ENCODE measurements at places on chromosomes 1 and 21.

- DNase-seq = no peak
Observed at GRCh38 chr1:158611916-158612315, 6.8 kb downstream of the OR10Z1 start.

DNA sequence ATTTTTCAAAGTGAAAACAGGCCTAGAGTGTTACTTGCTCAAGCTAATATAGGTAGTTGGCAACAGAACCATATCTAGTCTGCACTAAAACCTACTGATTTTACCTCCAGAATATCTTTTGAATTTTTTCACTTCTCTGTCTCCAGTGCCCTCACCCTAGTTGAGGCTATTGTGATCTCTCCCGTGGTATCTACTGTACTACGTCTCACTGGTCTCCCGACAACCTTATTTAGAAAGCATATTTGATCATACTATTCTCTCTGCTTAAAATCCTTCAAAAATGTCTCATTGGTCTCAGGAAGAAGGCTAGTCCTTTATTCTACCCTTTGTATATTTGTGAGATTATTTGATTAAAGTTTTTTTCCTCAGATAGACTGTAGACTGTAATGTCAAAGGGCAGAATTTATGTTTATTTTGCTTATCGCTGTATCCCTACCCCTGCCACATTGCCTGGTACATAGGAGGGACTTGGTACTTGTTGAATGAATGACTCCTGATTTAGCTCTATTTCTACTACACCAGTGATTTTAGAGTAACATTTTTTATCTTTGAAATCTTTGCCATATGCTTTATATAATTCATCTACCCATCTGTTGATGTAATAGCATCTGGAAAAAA lies 135.5 kb upstream of the KIAA1614 start:
- DNase-seq = no peak

DNA sequence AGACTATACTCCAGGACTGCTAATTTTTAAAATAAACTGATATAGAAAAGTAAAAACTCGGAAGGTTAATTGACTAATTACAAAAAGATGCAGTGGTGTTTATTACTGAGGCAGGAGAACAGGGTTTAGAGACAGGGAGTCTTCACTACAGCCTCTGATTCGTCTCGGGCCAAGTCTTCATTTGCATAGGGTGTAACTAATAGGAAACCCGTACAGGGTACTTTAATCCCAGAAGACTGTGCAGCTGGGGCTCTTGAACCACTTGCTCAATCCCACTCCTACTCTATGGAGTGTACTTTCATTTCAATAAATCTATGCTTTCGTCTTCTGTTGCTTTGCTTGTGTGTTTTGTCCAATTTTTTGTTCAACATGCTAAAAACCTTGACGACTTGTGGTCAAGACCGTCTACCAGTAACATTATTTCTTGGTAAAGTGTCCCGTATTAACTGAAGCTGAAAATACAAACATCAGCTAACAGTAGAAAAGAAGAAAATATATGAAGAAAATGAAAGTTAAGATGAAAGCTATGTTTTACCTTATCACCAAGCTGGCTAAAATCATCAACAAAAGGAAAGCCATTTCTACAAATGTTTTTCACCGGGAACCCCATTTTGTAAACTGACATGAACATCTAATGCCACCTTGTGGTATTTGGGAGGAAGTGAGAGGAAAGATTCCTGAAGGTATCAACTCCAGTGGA lies 8.0 kb downstream of the SDHB start:
- DNase-seq = peak; percentile 47

DNA sequence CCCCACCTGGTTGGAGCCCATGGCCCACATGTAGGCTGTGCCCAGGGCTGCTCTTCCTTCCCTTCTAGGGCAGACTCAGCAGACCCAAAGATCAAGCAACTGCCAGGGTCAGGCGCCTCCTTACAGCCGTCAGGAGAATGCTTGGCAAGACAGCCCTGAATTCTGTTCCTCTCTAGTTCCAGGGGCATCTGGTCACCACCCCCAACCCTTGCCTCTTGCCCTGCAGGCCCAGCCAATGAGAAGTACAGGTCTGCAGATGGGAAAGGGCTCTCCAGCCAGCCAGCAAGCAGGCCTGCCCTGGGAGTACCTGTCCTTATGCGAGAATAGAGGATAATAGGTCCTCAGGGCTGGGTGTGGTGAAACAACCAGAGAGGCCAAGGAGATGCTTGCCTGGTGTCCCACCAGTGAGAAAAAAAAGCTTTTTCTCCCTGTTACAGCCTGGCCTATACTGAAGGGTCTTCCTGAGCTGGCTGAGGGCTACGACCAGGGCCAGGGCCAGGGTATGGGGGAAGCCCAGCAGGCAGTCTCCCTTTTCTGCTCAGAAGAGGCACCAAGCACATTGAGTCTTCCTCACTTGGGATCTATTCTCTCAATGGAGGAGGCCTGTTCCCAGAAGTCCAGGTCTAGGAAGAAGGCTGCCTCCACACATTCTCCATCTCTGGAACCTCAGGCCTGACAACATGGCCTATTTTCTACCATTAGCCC lies 31.4 kb downstream of the NAV1 start:
- no peak for DNase-seq
